H9 (cell line): ENCODE measurements at places on chromosomes 5 and 9. TPM values are rescaled to one million over a fixed set of nuclear protein-coding genes. Genes with fewer than 3 reads are reported as not detected.

DNA sequence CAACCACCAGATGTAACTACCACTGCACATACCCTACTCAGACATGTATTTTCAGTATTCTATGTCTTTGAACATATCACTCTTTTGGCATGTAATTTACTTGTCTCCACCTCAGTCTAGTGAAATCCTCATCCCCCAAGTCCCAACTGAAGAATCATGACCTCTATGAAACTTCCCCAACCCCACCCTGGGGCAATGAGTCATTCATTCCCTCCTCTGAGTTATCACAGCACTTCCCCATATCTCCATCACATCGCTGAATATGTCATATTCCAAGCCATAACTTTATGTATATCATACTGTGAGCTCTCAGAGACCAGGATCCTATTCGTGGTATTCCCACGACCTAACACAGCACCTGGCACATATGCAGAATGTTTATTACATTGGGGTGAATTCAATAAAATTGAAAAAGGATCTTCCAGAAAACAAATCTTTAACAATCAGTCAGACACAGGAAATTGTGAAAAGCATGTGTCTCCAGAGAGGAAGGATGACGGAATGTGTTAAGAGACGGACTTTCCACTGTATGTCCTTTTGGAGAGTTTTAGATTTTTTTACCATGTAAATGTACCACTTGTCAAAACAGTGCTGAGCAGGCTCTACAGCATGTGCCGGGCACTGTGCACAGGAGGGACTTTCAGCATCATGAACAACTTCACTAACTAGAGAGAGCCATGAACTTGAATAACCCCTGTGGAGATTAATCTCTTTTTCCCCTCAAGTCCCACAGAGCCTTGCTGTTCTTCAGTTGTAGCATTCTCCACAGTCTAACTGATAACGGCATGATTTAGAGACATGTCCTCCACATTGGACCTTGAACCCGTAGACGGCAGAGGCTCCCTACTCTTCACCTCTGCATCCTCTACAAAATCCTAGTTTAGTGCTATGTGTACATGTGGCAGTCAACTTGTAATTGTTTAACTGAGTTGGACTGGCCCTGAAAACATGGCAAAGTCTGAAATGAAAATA lies 213.5 kb downstream of the GLIS3 start:
- no peak for DNase-seq

DNA sequence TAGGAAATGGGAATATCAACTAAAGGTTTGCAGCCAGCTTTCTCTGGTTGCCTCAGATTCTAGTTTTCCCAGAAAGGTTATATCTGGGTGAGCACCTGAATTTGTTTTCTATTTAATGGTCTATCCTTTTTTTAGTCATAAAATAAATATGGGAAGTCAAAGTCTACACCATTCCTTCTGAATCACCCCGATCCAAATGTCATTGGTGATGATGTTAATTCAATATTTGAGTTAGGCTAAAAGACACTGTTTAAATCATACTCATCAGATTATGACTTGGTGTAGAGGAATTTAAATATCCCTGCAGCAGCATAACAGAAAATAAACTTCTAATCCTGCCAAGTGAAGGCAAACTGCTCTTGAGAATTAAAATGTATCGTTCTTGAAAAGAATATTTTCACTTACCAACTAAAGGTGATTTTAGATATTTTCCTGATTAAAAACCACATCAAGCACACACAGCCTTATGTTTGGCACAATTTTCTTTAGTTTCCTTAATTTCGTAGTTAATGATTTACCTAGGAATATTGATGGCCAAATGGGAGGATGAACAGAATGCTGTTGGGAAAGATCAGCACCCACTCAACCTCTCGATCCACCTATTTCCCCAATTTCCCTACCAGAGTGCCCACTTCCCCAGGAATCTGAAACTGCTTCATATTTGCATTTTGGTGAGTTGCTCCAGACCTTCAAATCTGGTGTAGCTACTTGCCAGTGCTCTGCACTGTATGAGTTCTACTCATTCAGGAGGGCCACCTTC lies 103.1 kb upstream of the TSLP start:
- no peak for DNase-seq

Gene BTNL8
- 0.13 and 0.26 TPM in 2 replicates for total RNA-seq

DNA sequence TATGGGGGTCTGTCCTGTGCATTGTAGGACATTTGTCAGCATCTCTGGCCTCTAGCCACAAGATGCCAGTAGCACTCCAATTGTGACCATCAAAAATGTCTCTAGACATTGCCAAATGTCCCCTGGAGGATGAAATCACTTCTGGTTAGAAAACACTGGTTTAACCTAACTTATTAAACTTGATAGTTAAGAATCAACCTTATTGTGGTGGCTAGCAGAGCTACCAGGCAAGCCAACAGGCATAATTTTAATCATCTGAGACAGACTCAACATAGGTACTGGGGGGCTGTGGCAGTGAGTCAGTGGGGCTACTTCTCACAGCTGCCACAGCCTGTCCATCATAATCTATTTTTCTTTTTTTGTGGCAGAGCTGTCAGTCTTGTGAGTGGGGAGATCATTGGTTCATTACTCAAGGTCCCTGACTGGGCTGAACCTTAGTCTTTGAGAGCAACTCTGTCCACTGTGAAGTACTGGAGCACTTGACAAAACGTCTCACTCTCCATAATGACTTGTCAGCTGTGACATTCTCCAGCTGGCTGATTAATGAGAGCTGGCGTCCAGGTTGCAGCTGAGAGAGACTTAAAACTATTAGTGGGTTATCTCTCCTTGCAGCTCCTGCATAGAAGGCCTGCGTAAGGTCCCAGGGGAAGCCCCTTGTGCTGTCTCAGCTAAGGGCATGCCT lies 107.9 kb downstream of the DCP2 start:
- DNase-seq: no peak

DNA sequence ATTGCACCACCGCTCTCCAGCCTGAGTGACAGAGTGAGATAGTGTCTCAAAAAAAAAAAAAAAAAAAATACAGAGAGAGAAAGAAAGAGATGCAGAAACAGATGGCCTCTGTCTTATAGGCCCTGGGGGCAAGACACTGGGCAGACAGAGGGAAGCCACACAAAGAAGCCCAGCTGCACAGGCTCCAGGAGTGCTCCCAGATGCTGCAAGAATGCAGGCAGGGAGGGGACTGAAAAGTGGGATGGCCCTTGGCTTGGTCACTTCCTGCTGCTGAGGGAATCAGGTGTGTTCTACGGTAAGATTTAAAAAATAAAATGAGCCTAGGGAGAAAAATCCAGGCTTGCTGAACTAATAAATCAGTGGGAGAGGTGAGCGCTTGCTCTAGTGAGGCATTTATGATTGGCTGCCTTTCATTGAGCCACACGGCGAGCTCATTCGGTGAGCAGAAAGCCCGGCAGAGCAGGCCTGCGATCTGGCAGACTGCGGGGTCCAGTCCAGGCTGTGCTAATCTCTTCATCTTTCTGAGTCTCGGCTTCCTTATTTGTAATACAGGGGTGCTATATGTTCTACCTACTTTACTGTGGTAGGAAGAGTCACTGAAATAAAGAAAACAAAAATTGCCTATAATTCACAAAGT lies 80.6 kb downstream of the RAD23B start:
- peak; percentile 41 for DNase-seq

GRCh38 chr5:147558826-147559225 lies 49.0 kb upstream of the DPYSL3 start:
- DNase-seq: peak; percentile 60

DNA sequence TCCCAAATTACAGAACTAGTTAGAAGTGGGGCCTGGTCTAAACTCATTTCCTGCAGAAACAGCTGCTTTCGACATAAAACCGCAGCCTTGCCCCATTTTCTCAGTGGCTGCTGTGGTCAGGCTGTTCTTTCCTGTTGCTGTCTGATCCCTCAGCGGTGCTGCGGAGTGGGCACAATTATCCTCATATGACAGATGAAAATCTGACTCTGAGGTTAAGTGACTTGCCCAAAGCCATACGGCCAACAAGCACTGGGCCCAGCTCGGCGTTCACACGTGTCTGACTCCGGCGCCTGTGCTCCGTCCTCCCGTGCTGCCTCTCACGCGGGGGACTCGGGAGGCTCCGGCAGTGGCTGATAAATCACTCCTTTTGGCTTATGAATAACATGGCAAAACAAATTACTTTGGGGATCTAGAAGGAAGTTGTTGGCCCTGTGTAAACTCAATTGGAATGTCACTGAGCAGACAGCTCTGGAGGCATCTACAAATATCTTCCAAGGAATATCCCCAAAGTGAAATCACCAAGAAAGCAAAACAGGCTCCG lies 142.6 kb upstream of the LMX1B start:
- no peak for DNase-seq

Gene CARTPT
- total RNA-seq: not detected in 2 replicates

Gene GARIN3
- not detected in 2 replicates for total RNA-seq

Gene TAS2R1
- total RNA-seq: not detected in 2 replicates

- no peak for DNase-seq
These were observed 8.8 kb upstream of the RICTOR start for GRCh38 chr5:39082995-39083394.

Gene PRELID2
- total RNA-seq: 10.4 and 13.2 TPM in 2 replicates

DNA sequence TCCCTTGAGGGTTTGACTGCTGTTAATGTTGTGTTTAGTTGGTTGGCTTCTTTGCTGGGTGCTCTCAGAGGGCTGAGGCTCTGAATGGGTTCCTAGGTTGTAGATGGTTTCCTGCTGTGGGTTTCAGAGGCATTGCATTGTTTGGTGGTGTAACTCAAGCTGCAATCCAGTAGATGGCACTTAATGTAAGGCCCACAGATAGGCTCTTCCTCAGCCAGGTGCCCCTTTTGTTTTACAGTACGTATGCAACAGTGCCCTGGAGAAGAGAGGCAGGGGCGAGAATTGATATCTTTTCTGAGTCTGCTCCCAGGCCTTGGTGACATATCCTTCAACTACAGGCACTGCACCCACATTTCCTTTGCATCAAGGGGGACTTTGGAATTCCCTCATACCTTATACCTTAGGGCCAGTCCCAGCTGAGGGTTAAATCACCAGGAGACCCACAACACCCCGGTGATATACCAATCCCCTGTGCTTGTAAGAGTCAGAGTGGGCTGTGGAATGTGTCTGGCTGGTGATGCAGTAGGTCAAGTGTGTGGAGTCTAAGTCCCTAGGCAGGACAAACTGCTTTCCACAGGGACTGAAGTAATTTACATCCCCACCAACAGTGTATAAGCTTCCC lies 7.0 kb upstream of the UGT3A2 start:
- DNase-seq: peak; percentile 71

Gene ERGIC1
- 74.2 and 77.0 TPM in 2 replicates for total RNA-seq

DNA sequence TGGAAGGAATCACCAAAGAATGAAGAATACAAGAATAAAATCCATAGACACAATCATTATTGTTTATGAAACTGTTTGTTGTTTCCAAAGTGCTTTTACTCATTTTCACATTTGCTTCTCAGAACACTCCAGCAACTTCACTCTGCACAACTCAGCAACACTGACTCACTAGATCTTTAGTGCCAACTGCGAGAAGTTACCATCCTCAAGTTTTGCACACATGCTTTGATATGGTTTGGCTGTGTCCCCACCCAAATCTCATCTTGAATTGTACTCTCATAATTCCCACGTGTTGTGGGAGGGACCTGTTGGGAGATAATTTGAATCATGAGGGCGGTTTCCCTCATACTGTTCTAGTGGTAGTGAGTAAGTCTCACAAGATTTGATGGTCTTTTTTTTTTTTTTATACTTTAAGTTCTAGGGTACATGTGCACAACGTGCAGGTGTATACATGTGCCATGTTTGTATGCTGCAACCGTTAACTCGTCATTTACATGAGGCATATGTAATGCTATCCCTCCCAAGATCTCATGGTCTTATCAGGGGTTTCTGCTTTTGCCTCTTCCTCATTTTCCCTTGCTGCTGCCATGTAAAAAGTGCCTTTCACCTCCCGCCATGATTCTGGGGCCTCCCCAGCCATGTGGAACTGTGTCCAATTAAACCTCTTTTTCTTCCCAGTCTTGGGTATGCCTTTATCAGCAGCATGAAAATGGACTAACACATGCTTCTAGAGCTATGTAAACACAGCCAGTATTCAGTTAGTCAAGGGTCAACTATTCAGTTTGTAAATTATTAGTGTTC lies 36.9 kb downstream of the CLINT1 start:
- DNase-seq: no peak

- no peak for DNase-seq
These were observed 54.2 kb upstream of the SPRY4 start for GRCh38 chr5:142378737-142379634.

DNA sequence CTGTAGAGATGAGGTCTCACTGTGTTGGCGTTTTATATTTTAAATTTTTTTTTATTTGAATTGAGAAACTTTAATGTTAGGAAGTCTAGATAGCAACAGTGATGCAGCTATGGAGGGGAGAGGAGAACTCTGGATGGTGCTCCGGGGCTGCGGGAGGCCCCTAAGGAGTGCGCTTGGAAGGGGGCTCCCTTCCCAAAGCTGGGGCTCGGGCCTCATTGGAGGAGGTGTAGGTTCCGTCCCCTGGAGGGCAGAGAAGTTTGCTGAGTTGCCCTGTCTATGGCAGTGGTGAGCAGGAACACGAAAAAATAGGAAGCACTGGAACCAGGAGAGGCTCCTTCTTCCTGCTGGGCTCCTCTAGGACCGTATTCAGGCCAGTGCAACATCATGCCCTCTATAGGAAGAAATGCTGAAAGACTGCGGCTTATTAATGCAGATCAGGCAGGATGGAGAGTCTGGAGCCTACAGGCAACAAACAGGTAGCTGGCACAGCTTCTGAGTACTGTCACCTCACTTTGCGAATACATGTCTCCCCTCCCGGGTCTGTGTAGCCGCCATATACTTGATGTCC lies 16.1 kb downstream of the AHRR start:
- peak; percentile 60 for DNase-seq

GRCh38 chr5:133910571-133910970 lies 57.9 kb downstream of the C5orf15 start:
- DNase-seq: no peak

Gene IFNK
- not detected in 2 replicates for total RNA-seq

GRCh38 chr5:139731281-139731680 lies 64.3 kb upstream of the PSD2 start:
- no peak for DNase-seq

Gene SVEP1
- 0.17 and 0.24 TPM in 2 replicates for total RNA-seq

GRCh38 chr9:119391878-119392277 lies 22.6 kb upstream of the BRINP1 start:
- DNase-seq: no peak

DNA sequence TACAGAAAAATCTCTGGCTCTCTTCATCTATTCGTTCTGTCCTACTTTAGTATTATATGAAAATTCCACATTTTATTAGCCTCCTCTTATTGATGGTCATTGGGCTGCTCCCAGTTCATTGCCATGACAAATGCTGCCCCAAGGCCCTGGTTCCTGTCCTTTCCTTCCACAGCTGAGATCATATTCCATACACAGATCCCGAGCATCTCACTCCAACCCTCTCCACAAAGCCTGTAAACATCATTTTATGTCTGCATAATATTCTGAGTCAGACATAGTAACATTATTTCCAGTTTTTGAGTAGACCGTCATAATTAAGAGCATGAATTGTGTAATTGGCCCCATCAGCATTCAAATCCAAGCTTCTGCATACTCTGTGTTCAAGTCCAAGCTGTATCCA lies 86.3 kb downstream of the MVB12B start:
- no peak for DNase-seq

Gene C8G
- 0.96 and 1.3 TPM in 2 replicates for total RNA-seq

- DNase-seq: no peak
These were observed 23.9 kb downstream of the SRP19 start for GRCh38 chr5:112885001-112885400.
